ENCODE measurements at places on chromosomes 5 and 9.

DNA sequence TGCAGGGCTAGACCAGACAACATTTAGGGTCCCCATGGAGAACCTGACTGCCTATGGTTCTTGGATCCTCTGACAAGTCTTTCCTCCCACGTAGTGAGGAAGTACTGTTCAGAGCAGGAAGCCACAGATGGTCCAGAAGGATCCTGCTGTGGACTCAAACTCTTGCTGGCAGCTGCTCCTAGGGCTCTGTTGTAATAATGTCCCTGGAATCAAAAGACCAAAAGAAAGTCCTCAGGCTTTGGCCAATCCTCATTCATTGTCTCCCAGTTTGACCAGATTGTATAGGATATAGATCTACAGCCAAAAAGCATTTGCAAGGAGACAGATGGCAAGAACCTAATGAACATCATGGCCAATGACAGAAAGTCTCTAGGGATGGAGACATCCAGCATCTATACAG is 53.9 kb downstream of the SEMA6A start:
- ATAC-seq: no peak

GRCh38 chr9:15182730-15183129 is 124.3 kb downstream of the TTC39B start:
- ATAC-seq: no peak

GRCh38 chr9:119318371-119318770 is 50.9 kb downstream of the BRINP1 start:
- ATAC-seq: no peak

- no peak for ATAC-seq
Observed at GRCh38 chr9:137484551-137485315, 25.6 kb upstream of the NSMF start.

DNA sequence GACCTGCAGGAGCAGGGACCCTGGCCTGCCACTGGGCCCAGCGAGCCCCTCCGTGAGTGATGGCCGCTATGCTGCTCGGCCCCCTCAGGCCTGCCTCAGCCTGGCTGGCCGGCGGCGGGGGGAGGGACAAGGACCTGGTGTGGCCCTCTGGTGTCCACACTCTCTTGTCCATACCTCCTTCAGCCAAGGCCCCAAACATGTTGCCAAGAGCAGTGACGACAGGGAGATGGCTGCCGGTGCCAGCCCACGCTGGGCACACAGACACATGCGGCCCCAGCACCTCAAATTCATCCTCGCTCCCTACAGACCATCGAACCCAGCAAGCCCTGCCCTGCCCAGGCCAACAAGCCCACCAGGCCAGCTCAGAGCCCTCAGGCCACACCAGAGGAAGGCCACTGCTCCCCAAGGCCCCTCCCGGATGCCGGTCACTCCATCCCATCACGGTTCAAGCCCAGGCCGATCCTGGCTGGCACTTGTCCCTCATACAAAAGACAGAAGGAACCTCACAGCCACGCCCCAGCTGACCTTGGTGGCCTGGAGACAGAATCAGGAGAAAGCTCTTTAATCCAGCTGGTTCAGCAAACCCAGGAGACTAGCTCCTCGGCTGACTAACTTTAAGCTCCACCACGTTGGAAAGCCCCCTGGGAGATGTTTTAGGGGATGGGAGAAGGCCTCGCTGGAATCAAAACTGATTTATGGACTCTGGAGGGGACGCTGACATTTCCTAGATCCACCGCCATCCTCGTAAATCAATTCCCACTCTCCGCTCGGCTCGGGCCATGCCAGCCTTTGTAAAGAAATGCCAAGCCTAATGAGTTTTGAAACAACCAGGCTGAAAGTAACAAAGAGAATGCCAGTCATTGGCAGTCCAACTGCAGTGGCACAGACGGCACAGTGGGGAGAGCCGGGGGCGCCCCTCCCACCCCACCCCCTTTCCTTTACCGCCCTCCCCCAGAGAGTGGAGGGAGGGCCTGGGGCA is 84.9 kb downstream of the VAV2 start:
- ATAC-seq: no peak

DNA sequence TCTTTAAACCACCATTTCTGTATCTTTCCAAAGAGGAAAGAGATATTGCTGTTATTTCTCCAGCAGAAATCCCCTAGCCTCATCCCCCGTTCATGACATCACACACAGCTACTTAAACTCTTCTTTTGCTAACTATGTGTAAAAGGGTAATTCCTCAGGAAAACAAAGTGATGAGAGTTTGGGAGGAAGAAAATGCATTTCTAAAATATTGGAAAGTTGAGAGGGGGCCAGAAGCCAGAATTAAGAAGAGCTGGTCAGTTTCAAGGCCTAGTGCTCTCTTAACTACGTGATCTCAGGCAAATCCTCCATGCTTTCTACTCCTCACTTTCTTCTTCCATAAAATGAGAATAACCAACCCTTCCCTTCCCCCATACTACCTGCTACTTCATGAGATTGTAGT is 109.4 kb downstream of the LIFR start:
- no peak for ATAC-seq

DNA sequence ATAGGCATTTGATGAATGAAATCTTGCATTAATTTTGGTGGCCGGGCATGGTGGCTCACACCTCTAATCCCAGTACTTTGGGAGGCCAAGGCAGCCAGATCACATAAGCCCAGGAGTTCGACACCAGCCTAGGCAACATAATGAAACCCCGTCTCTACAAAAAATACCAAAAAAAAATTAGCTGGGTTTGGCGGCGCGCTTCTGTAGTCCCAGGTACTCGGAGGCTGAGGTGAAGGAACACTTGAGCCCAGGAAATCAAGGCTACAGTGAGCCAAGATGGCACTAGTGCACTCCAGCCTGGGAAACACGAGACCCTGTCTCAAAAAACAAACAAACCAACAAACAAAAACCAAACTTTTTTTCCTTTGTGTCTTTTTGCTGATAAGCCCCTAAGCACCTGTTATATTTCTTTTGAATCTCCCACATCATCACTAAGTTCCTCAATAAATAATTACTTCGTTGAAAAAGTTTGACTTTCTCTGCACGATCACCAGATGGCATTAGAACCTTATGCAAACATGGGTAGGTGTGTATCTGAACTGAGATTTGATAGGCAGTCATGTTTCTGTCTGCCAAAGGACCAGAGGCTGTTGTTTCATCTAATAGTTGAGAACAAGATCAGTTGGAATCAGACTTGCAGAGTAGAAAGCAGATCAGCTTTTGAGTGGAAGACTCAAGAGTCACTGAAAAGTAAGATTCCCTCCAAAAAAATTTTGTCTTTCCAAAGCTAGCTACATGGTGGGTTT is 5.5 kb upstream of the MATR3 start:
- ATAC-seq: no peak

DNA sequence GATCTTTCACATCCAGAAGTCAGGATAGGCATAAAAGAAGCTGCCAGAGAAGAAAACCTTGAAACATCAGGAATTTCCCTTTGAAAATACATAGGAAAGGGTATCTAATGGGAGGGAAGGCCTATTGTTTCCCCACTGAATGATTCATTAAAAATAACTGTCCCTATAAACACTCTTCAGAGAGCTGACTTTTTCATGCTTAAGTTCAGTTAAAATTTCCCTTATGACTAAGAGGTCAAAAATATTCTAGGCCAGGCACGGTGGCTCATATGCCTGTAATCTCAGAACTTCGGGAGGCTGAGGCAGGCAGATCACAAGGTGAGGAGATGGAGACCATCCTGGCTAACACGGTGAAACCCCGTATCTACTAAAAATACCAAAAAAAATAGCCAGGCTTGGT is 499.5 kb downstream of the ENC1 start:
- no peak for ATAC-seq

- ATAC-seq: no peak
Observed at GRCh38 chr5:118596255-118596654, 392.1 kb downstream of the DTWD2 start.

GRCh38 chr5:65539827-65540226 is 23.1 kb downstream of the CENPK start:
- no peak for ATAC-seq

DNA sequence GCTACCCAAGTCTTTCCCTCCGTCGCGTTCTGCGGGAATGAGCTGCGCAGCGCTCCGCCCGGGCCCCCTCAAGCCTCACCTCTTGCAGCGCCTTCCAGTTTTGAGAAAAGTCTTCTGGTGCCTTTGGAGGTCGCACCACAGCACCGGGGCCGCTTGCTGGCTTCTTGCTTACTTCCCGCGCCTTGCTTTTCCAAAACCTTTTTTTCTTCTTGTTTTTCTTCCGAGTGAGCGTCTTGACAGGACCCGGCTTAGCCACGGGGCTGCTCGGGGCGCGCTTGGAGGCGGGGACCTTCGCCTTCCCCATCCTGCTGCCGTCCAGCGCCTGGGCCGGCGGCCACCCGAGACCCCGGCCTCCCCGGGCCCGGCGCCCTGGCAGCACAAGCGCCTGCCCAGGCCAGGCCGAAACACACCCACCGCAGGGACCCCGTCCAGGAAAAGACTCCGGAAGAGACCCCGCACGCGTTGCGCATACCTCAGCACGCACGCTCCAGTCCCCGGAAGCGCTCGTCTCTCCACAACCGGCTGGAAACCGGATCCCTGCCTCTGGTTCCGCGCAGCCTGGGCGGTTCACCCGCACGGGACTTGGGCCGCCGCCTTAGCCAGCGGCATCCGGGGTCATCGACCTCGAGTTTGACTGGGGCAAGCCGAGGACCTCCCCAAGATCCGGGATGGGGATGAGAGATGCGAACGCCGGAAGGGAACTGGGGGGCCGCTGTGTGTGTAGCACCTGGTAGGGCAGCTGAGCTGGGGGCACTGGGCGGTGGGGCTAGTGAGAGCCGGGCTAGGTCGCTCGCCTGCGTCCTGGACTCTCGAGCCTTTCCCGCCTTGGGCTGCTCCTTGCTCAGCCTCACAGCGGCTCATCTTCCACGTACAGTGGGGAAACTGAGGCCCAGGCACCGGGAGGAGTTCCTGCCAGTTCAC is at the start of gene REXO4:
TSS of gene REXO4 (minus strand) at position 470 of the 921 bp plus-strand sequence. CDS start at position 304, 166 bp downstream.
- peak; percentile 97 for ATAC-seq

GRCh38 chr9:124486778-124487259 is 20.4 kb downstream of the NR5A1 start:
- ATAC-seq: no peak

GRCh38 chr9:114674798-114675540 is 7.0 kb downstream of the TEX48 start:
- ATAC-seq: no peak

- ATAC-seq: no peak
Observed at GRCh38 chr9:131214286-131214856, 61.9 kb downstream of the FAM78A start.

DNA sequence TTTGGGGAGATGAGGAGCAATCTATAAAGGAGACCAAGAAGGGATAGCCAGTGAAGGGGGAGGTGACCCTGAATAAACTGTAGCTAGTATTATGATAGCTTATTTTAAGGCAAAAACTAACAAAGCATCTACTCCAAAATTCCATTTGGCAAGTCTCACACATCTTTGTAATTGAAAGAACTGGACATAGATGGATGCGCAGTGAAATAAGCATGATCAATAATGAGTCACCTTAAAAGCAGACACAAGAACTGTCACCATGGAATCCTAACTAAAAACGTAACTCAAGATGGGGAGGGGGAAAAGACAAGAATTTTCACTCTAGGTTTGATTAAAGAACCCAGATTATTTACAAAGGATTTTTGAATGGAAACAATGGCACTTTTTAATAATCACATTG is 164.5 kb downstream of the MED27 start:
- ATAC-seq: no peak

- ATAC-seq: no peak
Observed at GRCh38 chr5:160330212-160330611, 17.8 kb upstream of the CCNJL start.

GRCh38 chr5:55714339-55714738 is 2.2 kb upstream of the SLC38A9 start:
- ATAC-seq: no peak

DNA sequence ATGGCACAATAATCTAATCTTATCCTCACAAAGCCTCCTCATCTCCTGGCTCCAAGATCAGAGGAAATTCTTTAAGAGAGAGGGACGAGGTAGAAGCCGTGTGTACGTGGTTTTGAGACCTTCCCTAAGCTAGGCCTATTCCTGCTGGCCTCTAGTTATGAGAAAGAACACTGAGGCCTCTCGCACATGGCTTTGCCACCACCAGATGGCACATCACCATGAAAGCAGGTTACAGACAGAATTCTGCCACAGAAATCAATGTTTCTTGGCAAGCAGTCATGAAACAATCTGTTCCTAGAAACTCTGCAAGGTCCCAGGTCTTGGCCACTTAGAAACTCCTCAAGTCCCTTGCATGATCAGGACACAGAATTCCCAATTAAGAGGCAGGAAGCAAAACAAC is 268.2 kb upstream of the TAS2R1 start:
- peak; percentile 79 for ATAC-seq

DNA sequence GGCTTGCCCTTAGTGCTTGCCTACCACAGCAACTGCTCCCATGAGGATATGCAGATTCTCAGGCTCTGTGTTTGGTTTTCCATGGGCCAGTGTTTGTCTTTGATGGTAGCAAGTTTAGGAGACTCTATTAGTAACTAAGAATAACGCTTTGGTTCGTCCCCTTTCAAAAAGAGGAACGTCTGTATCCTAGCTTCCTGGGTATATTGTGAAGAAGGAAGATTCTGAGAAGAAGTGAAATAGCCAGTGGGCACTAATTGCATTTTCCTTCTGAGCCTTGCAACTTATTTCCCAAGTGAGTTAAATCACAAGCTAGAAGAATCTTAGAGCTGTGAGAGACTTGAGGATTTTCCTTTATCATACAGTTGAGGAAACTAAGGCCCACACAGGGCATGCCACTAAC is 376.8 kb downstream of the PIK3R1 start:
- ATAC-seq: no peak

GRCh38 chr5:133341296-133341695 is 271.0 kb downstream of the FSTL4 start:
- ATAC-seq: no peak

- ATAC-seq: no peak
Observed at GRCh38 chr9:26891726-26892125, 876 bp downstream of the CAAP1 start.

- no peak for ATAC-seq
Observed at GRCh38 chr5:38547257-38547656, 9.2 kb downstream of the LIFR start.

DNA sequence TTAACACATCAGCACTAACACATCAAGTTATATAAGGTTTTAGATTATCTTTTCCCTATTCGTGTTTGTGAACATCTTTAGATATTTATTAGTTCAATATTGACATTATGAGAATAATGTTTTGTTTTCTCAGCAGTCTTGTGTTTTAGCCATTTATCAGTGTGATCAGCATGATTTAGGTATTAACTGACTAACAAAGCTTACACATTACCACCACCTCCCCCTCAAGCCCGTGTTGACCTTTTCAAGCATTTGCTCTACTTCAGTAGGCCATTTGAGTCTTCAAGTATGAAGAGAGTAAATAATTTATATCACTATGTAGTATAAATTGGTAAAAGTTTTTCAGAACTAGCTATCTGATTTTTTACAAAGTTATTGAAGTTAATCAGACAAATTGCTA is 6.9 kb downstream of the PBX3 start:
- ATAC-seq: no peak

GRCh38 chr9:17978773-17979172 is 399.9 kb downstream of the SH3GL2 start:
- ATAC-seq: no peak

DNA sequence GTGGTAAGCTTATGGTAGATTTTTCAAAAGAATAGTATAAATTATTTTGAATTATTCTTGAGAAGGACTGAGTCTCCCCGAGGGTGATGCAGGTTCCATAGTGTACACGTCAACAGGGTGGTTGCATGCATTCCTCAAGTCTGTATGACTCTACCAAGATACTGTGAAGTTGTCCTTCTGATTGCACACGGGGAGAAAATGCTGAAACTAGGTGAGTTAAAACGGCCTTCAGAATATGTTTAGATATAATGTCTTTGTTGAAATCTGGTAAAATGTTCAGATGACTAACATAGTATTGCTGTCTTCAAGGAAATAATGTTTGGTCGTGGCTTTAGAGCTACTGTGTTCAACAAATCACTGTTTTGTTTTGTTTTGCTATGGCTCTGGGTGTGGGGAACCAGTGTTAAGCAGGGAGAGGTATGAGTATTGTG is 22.4 kb upstream of the TNFAIP8 start:
- no peak for ATAC-seq
